Ureter (tissue), 1 donor: ENCODE measurements at places on chromosomes 2 and 18. TPM values are rescaled to one million over a fixed set of nuclear protein-coding genes. Genes with fewer than 3 reads are reported as not detected.

Gene CD8B2
- 0.65 TPM for total RNA-seq

Gene CCDC150
- total RNA-seq: 1.4 TPM

GRCh38 chr2:61255580-61256437 is 93.8 kb downstream of the C2orf74 start:
- DNase-seq: no peak

DNA sequence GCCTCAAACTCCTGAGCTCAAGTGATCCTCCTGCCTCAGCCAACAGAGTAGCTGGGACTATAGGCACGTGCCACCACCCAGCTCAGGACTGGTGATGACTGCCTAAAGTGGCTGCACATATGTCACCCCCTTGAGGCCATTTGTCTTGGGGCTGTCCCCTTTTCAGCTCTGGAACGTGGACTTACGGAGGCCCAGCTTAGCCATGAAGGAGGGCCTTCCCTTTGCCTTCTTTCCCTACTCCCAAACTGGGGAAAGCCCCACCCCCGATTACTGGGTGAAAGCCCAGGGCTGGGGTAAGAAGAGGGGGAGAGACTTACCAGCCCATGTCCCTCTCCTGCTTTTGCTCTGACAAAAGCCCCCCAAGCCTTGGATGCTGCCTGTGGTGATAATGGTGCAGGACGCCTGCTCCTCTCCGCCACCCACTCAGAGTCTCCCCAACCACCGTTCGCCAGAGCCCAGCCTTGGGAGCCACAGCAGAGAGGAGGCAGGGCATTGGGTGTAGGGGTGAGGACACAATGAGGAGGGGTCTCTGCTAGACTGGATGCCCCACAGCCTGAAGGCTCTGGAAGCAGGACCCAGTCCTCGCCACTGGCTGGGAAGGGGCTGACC is 2.5 kb upstream of the DUSP2 start:
- DNase-seq: no peak

Gene SNORC
- total RNA-seq: 7.3 TPM

GRCh38 chr18:79912994-79913831 is 38.2 kb downstream of the SLC66A2 start:
- no peak for DNase-seq

DNA sequence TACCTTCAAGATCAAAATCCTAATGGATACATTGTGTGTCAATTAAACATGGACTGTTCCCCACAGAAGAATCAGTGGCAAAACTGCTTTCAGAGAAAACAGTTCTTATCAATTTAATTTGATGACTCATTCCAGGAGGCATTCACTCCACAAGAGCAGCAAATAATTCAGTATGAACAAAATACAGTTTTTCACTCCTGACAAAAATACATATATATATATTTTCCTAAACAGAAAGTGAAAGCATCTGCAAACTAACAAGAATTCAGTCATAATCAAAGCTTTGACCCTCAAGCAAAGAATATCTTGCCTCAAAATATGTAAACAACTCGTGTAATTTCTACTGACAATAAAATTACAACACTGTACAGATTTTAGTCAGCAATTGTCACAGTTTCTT is 685.1 kb upstream of the SLC8A1 start:
- no peak for DNase-seq

Gene REG3G
- total RNA-seq: not detected

DNA sequence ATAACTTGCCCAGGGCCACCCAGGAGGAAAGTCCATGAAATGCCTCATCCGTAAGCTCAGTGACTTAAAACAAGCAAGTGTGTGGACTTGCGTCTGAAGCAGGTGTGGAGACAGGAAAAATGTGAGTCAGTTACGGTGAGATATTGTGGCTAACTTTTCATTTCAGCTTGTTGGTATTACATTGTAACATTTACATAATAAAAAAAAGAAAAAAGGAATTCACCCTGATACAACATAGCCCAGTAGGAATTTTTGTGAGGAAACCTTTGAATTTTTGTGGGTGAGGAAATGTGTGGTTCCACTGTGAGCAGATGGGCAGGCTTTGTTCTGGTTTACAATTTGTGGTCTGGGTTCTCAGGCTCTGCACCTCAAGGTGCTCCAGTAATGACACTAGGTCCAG is 33.7 kb upstream of the LYPD6B start:
- no peak for DNase-seq

- no peak for DNase-seq
Measured at GRCh38 chr2:99974275-99974674, 168.1 kb downstream of the AFF3 start.

- no peak for DNase-seq
Measured at GRCh38 chr2:67561457-67561965, 164.4 kb downstream of the ETAA1 start.

Gene SOWAHC
- 19.6 TPM for total RNA-seq

DNA sequence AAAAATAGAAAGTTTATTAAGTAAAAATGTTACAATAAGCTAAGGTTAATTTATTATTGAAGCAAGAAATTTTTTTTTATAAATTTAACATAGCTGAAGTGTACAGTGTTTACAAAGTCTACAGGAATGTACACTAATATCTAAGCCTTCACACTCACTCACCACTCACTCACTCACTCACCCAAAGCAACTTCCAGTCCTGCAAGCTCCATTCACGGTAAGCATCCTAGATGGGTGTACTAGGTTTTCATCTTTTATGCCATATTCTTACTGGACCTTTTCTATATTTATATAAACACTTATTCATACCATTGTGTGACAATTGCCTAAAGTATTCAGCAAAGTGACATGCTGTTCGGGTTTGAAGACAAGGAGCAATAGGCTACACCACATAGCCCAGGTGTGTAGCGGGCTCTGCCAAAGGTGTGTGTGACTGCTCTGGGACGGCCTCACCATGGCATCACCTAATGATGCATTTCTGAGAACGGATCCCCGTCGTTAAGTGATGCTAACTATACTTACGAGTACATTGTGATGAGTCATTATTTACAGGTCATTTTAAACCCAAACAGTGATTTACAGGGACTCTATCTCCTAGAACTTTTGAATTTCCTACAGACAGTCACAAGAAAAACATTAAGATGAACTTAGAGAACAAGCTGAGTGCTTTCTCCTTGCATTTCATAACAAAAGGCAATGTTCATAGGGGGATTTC is 76.3 kb upstream of the ID2 start:
- DNase-seq: no peak

DNA sequence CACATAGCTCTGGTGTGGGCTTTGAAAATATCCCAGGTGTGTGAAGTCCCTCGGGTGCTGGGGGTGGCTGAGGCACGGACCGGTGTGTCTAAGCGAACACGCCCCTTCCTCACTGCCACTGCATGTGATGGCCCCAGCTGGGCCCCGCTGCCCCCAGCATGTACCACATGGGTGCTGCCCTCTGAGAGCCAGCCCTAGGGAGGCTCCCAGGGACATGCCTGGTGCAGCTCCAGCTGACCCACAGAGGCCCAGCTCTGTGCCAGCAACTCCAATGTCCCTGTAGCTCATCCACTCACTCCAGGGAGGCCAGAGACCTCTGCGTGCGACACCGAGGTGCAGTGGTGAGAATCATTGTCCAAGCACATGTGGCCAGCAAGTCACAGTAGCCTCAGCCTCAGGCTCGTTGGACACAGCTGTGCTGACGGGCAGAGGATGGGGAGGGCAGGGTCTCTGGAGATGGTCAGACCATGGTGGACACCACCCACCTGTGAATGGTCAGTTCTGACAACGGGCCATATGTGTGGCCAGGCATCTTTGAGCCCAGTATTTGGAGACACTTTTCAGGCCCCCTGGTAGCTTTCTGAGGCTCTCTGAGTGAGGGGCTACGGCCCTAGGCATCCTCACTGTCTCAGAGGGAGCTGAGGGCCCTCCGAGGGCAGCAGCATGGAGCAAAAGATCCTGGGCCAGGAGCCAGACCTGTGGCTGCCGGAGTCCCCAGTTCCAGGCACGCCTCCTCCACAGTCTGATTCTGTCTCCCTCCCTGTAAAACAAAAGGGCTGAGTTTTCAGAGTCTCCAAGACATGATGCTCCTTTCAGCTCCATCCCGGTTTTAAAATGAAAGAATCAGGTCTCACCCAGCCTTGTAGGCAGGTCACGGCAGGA is 220.7 kb downstream of the NDUFA10 start:
- DNase-seq: peak; percentile 30

- no peak for DNase-seq
Measured at GRCh38 chr2:181140414-181140813, 160.0 kb downstream of the UBE2E3 start.

- DNase-seq: no peak
Measured at GRCh38 chr2:50962731-50963130, 69.2 kb downstream of the NRXN1 start.

DNA sequence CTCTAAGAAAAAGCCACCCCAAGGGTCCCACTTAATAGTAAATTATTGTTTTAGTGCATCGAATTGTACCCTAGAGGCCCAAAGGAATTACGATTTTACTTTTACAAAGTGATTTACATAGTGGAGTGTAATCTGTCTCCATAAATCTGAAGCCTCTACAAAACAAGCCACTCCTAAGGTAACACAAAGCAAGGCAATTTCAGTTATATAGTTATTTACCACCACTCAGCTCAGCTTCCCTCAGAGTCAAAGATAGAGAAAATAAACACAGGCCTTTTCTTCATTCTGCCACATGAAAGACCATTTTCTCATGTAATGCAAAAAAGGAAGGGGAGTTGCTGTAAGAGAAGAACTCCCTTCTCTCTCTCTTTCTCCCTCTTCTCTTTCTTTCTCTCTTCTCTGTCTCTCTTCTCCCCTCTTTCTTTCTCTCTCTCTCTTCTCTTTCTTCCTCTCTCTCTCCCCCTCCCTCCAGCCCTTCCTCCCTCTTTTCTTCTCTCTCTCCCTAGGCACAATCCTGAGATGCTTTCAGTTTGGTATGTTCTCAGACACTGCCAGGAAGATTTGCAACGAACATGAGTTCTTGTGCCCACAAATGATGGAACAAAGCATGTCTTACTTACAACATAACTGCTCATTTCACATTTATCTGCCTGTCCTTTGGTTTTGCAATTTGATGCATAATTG is 264.5 kb downstream of the BCL2 start:
- no peak for DNase-seq

- no peak for DNase-seq
Measured at GRCh38 chr2:120318626-120319025, 27.3 kb upstream of the INHBB start.

GRCh38 chr2:41413813-41414485 is 633.9 kb upstream of the PKDCC start:
- no peak for DNase-seq

- no peak for DNase-seq
Measured at GRCh38 chr2:100691846-100692245, 128.1 kb upstream of the NPAS2 start.

Gene ACVR1
- total RNA-seq: 31.7 TPM

DNA sequence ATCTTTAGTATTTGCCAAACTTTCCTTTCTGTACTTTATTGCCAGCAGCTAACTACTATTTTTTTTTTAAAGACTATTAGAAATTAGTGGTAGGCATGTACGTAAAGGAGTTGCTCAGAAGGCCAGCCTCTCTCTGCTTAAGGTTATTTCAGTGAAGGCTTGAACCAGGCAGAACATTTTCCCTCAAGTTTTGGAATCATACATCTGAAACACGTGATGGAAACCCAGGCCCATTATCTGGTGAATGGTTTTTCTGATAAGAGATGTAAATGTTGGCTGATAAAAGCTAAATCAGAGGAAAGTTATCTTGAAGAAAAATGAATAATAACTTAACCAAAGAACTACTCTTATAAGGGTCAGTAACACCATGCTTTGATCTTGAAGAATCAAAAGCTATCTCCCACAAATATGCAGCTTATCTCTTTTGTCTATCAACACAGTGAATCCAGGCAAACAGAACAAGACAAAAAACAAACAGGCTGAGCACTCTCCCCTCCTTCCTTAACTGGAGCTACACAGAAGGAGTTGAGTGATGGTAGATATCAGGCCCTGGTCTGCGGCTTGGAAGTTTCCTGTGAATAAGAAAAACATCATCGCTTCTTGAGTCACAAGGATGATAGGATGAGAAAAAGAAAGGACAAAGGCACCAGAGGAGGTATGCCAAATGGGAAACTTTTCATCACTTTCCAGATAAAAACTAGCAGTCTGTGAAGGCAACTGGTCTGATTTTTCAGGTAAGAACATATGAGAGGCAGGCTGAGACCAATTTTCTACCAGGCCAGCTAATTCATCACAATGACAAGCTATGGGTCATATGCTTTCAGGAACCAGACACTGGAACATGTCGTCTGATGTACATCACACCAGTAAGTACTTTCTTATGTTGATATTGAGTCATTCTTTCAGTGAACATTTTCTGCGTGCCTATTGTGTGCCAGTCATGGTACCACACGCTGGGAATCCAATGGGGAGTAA is 88.4 kb upstream of the STK17B start:
- DNase-seq: no peak

Gene CCDC74B
- 1.7 TPM for total RNA-seq

DNA sequence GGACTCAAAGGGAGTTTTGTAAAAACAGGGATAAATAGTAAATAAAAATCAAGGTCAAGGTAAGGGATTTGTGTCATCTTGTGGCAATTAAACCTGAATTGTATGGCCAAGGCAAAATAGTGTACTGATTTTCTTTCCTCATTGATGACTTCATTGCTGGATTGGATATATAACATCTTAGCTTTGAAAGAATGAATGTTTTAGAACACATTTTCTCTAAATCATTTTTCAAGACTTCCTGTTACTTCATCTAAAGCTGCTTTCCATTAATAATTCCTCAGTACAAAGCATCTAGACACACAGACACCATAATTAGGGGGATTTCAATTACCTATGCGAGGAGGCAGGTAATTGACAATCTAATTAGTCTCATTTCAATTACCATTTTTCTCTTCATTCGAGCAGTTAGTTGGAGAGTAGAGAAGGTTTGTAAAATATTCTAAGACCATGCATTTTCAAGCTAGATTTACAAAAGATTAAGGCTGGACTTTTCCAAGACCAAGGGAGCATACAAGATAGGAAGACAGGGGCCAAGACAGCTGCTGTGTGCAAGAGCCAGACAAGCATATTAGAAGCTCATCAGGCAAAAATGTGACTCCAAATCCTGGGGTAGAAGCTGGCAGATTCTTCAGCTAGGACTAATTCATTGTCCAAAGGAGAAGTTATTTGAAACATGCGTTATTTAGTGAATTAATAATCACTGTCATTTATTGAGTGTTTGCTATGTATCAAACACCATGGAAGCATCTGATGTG is 253.6 kb downstream of the EPHA4 start:
- DNase-seq: no peak

Gene SKA1
- total RNA-seq: 0.39 TPM

GRCh38 chr2:151637271-151637781 is 97.0 kb downstream of the NEB start:
- no peak for DNase-seq

Gene SFTPB
- total RNA-seq: 1.7 TPM

Gene GULP1
- 19.9 TPM for total RNA-seq

DNA sequence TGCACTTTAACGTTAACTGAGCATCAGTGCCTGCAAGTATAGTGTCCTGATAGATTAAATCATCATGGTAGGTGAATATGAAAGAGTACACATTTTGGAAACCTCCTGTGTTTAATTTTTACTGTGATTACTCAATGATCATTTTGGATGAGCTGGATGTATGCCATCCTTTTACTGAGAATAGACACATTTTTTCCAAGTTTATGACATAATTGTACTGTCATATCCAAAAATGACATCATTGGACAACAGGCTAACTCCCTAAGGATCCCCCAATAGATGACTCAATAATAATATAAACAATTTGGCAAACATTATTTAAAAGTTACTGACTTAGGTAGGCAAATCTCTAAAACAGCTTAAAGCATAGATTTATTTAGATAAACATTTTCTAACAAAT is 410.8 kb upstream of the REG3G start:
- DNase-seq: no peak
